Effector memory CD8-positive, alpha-beta T cell (primary cell): ENCODE measurements at places on chromosomes 6 and 20.

GRCh38 chr6:22248513-22249308 lies 48.1 kb downstream of the PRL start:
- DNase-seq: no peak

- DNase-seq: no peak
Measured at GRCh38 chr20:49561806-49562205, 6.1 kb downstream of the PTGIS start.

DNA sequence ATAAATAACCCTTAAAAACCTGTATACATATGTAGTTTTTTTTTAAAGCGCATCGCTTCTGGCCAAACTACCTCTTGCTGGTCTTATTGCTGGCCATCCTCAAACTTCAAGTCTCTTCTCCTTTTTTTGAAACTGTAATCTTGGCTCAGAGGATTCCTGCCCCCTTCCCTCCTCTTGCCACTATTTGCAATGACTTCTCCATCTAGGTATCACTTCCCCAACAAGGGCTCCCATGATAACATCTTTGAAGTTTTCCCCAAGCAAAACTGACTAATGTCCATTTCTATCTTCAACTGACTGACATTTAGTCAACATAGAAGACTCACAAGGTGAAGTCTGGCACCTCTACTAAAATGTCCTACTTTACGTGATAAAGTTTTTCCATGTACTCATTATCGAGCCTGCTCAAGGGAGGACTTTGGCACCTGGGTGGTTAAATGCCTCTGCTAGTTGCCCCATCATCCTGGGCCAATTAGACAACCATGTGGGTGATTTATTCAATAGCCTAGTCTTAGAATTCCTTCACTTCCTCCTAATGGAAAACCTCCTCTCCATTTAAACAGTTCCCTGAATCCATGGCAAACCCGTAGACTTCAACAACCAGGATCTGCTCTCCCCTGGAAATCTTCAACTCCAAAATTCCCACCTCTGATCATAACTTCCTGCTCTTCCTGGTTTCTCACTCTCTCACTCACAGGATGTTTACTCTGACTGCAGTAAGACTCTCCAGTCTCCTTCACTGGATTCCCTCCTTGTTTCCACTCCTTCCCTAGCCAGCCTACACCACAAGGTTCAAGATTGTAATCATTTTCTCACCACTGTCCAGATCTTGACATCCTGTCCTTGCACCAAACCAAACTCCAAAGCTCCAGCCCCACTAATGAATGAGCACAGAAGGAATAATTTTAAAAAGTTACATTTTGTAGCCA lies 9.4 kb upstream of the PLAGL1 start:
- no peak for DNase-seq

GRCh38 chr6:156563714-156564113 lies 213.5 kb upstream of the ARID1B start:
- DNase-seq: no peak

GRCh38 chr6:84268781-84269180 lies 41.3 kb upstream of the CEP162 start:
- DNase-seq: no peak

- DNase-seq: no peak
Measured at GRCh38 chr6:14361956-14362587, 244.5 kb downstream of the CD83 start.
